CD4-positive, alpha-beta memory T cell (primary cell): ENCODE measurements at places on chromosomes 12 and 14.

- DNase-seq, result no peak
Measured at GRCh38 chr14:60658211-60658690, 9.0 kb upstream of the SIX1 start.

- DNase-seq, result no peak
Measured at GRCh38 chr12:52280319-52280795, 5.9 kb downstream of the KRT86 start.

DNA sequence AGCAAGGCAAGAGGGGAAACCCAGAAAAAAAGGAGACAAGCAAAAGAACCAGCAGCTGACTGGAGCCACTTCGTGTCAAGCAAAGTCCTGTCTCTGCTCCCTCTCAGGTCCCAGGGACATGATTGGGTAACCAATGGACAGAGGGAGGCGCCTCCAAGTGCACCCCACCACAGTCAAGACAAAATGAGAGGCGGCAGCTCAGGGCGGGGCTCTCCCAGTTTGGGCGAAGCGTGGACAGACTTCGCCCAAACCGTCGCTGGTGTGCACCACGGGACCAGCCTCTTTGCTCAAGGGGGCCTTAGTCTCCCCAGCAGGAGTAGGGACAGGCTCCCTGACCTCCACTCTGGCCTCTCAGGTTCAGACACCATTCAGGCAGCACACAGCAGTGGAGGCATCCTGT, 1.5 kb upstream of the BEGAIN start:
- no peak for DNase-seq

- DNase-seq, result no peak
Measured at GRCh38 chr12:129328235-129328634, 475.0 kb downstream of the GLT1D1 start.

DNA sequence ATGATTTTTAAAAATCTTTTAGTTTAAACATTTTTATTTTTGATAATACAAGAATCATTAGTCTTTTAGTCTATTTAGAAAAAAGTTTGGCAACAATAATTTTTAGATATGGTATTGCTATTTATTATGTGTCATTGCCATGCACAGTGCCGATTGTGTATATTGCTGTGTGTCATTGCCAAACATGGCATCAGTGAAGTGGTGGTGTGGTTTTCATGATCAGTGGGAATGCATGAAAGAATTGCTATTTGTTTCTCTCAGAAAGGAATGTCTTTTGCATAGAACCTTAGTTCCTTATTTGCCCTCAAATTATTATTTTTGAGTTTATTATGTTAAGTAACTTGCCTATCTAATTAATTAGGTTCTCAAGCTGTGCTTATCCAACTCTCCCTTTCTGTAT, 397.5 kb upstream of the PDE3A start:
- DNase-seq, result no peak

GRCh38 chr14:69500736-69501135, 16.2 kb downstream of the PLEKHD1 start:
- no peak for DNase-seq

GRCh38 chr14:20190596-20190995, at the start of gene OR11G2:
OR11G2 (plus strand) TSS chr14:20190896; CDS start chr14:20197438, 6,542 bp downstream.
- DNase-seq, result no peak

DNA sequence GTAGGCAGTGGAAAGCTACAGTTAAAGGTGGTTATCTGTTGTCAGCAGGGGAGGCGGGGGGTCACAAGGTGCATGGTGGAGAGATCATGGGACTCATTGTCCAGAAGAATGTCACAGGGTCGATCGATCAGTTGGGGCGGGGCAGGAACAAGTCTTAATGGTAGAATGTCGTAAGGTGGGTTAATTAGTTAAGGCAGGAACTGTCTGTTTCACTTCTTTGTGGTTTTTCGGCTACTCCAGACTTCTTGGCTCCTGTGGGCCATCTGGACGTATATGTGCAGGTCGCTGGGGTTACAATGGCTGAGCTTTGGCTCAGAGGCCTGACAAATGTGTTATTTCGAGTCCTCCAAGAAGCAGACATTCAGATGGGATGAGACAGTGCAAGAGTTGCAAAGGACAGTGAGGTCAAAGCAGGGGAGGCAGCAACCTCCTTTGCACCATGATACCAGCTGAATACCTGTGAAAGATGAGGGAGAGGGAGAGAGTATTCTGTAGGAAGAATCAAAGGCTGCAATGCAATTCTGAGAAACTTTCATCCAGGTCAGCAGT, 246.9 kb upstream of the TMEM132C start:
- no peak for DNase-seq

DNA sequence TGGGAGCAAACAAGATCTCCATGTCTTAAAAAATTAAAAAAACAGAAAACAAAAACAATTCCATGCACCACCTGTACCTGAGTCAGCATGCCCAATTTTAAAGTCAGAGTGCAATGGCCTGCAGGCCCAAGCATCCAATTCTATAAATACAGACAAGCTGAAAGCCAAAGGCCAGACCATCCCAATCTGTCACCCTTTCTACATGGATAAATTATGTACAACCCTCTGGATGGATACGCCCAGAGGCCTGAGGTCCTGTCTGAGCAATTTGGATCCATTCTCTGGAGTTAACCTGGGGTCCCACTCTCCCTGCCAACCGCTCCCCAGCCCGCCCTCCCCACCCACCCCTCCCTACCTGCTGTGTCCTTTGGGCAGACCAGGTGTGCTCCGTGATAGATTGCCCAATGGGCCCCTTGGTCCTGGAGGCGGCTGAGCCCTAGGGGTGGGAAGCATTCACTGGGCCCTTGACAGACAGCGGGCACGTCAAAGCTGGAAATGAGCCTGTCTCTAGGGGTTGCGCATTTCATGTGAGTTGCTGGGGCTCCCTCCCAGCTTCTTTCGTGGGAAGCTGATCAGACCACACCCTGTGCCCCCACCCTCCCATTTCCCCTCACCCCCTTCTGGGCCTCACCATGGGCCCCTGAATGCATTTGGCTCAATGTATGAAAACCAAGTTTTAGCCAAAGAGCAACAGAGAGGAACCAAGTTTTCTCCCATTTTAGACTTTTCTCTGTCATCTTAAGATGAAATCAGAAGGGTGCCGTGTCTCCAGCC, 171.3 kb downstream of the BCL11B start:
- no peak for DNase-seq

DNA sequence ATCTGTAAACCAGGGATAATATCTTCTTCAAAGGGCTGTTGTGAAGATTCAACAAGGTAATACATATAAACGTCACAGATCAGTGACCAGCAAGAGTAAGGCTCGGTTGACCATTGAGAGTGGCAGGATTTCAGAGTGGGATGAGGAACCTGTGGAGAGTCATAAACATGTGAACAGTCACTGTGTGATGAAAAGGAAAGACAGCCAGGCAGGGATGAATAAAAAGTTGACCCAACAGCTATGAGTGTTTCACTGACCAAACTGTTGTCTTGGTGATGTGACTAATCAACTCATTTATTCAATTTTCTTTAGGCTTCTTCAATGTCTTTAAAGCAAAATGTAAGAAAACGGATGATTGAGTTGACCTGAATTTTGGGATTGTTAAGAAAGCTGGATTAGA, 8.6 kb upstream of the FRMD6 start:
- DNase-seq, result no peak

DNA sequence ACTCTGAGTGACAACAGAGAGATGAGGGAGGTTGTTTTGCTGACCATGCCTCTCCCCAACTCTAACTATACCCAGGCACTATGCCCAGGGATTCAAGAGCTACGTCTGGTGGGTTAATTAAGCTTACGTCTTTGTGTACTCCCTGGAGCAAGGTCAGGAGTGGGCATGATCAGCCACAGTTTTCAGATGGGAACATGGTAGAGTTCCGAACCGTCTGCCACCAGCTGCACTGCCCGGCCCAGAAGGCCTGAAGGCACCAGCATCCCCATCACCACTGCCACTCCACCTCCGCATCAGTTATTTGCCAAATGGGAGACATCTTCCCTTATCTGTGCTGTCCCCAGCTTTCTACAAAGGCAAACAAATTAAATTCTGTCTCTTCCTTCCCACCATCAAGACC, 11.1 kb upstream of the GPX2 start:
- DNase-seq, result no peak

- DNase-seq, result no peak
Measured at GRCh38 chr14:33285902-33286700, 347.4 kb downstream of the NPAS3 start.

DNA sequence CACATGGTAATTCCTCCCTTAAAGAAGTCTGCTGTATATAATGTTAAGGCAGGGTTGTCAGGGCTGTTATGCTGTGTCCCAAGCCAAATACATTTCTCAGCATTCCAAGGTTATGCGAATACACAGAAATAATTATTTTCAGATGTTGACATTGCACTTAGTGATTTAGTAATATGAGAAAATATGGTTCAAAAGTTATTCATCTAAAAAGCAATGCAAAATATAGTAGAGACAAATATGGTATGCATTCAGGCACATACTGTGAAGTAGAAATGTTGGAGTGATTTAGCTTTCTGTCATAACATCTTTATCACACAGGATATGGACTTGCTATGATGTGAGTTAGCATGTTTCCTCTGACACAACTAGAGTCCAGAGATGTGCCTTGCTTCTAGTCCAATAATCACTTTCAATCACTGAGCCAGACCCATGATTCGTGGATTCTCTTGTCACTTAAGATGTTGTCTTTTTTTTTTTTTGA, 70.0 kb downstream of the PDE3A start:
- no peak for DNase-seq

DNA sequence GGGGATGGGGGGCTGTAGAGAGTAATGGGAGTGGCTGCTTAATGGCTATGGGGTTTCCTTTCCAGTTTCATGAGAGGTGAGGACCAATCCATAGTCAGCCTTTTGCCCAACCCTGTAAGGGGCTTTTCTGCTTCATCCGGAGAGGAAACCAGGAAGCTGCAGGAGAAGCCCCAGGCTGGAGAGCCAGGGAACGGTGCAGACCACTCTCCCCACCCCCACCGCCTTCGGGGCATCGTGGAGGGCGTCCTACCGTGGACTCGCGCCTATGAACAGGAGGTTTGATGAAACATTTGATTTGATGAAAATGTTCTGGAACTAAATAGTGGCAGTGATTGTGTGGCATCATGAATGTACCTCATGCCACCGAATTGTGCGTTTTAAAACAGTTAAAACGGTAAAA, 204.3 kb upstream of the DIO3 start:
- no peak for DNase-seq

DNA sequence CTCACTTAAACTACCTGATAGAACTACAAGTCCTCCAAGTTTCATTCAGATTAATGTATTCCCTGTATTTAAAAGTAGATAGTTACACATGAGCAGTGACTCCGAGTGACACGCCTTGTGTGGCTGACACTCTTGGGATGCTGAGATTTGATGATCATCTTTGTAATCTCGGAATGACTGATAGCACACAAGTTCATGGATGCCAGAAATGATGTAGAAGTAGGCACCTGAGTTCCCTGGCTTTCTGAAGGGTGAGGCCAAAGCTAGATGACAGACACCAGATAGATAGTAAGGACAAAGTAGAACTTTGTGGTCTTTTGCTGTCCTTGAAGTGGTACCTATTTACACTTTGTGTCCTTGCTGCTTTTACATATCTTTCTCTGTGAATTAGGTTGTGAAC, 491.2 kb downstream of the PCNX1 start:
- no peak for DNase-seq

DNA sequence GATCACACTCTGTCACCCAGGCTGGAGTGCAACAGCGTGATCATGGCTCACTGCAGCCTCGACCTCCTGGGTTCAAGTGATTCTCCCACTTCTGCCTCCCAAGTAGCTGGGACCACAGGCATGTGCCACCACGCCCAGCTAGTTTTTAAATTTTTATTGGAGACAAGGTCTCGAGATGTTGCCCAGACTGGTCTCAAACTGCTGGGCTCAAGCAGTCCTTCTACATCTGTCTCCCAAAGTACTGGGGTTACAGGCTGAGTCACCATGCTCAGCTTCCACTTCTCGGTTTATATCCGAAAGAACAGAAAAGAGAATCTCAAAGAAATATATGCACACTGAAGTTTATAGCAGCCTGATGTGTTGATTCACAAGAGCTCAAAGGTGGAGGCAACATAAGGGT, 107.5 kb downstream of the SCARB1 start:
- DNase-seq, result no peak

- no peak for DNase-seq
Measured at GRCh38 chr14:75025082-75025481, 22.4 kb downstream of the EIF2B2 start.

DNA sequence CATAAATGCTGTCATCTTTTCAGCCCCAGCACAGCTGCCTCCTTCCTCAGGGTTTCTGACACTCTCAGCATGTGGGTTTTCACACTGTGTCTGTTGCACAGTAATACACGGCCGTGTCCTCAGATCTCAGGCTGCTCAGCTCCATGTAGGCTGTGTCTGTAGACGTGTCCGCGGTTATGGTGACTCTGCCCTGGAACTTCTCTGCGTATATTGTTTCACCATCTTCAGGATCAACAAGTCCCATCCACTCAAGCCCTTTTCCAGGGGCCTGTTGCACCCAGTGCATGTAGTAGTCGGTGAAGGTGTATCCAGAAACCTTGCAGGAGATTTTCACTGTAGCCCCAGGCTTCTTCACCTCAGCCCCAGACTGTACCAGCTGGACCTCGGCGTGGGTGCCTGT, 1210.6 kb downstream of the TMEM121 start:
- no peak for DNase-seq

DNA sequence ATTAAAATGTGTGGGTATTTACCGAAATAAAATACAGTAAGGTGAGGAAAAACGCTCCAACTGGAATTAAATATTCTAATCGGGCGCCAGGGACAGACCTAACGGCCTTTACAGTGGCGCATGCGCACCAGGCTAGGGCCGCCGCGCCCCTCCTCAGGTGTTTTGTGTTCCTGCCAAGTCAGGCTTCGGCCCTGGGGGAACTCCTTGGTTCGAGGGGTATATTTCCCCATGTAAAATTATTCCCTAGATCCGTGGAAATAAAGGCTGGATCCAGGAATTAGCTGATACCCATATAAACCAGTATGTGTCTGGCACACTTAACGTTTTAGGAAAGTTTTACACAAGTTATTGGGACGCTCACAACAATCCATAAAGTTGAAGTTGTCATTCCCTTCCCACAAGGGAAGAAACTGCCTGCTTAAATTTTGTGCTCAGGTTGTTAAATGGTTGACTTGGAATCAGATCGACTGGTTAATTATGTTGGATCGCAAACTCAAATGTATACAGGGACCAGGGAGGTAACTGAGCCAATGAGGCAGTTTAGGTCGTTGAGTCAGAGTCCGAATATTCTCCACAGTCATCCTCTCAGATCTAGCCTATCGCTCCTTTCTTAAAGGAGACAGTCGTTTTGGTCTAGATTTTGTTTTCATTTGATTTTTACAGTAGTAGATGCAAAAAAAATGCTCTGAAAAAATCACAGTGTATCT, 621 bp upstream of the ANAPC7 start:
- peak; percentile 81 for DNase-seq

GRCh38 chr12:68400226-68400829, 68.2 kb upstream of the MDM1 start:
- DNase-seq, result no peak

DNA sequence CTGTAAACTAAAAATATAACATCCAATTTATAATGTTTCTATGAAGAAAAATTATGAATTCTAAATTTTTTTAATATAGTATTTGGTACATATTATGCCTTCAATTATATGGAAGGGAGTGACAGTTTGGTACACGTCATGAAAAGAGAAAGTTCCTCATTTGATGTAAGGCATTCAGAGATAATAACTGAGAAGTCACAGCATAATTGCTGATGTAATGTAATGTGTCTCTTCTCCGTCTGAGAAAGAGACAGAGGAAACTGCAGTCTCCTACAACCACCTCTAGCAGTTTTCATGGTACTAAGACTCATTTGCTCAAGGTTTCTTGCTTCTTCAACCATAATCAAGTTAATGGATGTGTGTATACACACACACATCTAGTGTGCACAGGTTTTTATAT, 2.3 kb upstream of the CD69 start:
- DNase-seq, result no peak

- no peak for DNase-seq
Measured at GRCh38 chr12:132766380-132767085, 4.9 kb upstream of the ANKLE2 start.

GRCh38 chr12:47184813-47185212, 105.1 kb upstream of the AMIGO2 start:
- DNase-seq, result no peak
